ENCODE measurements at places on chromosomes 3 and 15. TPM values are rescaled to one million over a fixed set of nuclear protein-coding genes. Genes with fewer than 3 reads are reported as not detected.

- H3K36me3 ChIP-seq: no peaks in the 10 kb centered on the region
- DNase-seq: peak; percentile 38
- no peak overlapping the region for H3K27ac ChIP-seq
- no peak overlapping the region for H3K4me3 ChIP-seq
Measured at GRCh38 chr15:27342991-27343390, 372.0 kb downstream of the GABRG3 start.

The CKMT1A gene
- 1.2 TPM for polyA plus RNA-seq

DNA sequence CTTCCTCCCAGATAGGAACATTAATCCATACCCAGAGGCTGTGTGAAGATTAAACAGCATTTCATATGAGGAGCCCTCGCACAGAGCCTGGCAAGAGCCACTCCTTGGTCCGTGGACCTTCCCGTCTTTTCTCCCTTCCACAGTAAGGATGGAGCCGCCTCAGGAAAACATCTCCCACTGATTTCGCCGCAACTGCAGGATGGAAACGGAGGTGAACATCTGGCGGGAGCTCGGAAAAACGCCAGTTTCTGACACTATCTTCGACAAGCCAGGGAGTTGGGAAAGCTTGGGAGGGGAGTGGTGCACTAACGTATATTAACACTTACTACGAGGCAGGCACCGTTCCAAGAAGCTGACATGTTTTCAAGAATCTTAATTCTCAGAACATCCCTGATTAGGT, 157.9 kb downstream of the XXYLT1 start:
- H3K4me1 ChIP-seq: 0 out of 2 replicates have a peak, but pooled peaks cover 5% of the 10 kb centered on the region
- H3K27ac ChIP-seq: no peak overlapping the region
- H3K36me3 ChIP-seq: peaks cover 3% of the 10 kb centered on the region
- no peak overlapping the region for H3K4me3 ChIP-seq
- no peaks in the 10 kb centered on the region for H3K27me3 ChIP-seq

The SAMMSON gene
- polyA plus RNA-seq: not detected

The BNC1 gene
- polyA plus RNA-seq: not detected

Data from SK-N-SH (cell line).